Chondrocyte (in vitro differentiated cells): ENCODE measurements at places on chromosomes 11 and 22. TPM values are rescaled to one million over a fixed set of nuclear protein-coding genes. Genes with fewer than 3 reads are reported as not detected.

Gene FOLR1
- 0.20 TPM in 1 of 3 replicates, not detected in the others for total RNA-seq

Gene KCNJ11
- not detected in 3 replicates for total RNA-seq

Gene EHF
- not detected in 3 replicates for total RNA-seq

Gene SOX6
- total RNA-seq: 27.2 to 46.1 TPM (median 29.9 TPM) in 3 replicates

Gene SAA4
- total RNA-seq: not detected in 3 replicates

Gene PDE3B
- 0.31 to 0.47 TPM in 2 of 3 replicates, not detected in the other for total RNA-seq

Gene P2RX3
- total RNA-seq: not detected in 3 replicates

Gene TMPRSS5
- 0.33 to 0.92 TPM (median 0.37 TPM) in 3 replicates for total RNA-seq

Gene ART5
- 0.44 to 0.72 TPM (median 0.67 TPM) in 3 replicates for total RNA-seq

Gene TMEM191C
- total RNA-seq: 0.49 to 1.7 TPM (median 1.5 TPM) in 3 replicates

Gene ZNRD2
- 26.4 to 32.1 TPM (median 28.1 TPM) in 3 replicates for total RNA-seq

DNA sequence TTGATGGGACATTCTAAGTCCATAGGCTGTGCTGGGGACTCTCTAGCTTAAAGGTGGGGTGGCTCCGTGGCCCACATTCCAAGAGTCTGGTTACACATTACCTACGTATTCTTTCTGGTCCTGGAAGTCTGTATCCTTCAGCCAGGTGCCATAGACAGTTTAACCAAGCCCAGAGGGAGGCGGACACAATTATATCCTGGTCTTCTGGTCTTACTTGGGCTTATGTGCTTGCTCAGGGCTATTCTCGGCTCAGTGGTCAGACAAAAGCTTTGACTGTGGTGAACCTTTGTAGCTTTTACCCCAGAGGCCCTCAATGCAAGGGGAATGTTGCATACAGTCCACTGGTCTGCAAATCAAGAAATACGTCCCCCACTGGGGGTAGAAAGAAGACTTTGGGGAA is 3.4 kb upstream of the INCENP start:
- DNase-seq: no peak
- H3K27ac ChIP-seq: no peak overlapping the region
- H3K4me1 ChIP-seq: peaks cover 13% of the 10 kb centered on the region
- H3K4me3 ChIP-seq: no peak overlapping the region

DNA sequence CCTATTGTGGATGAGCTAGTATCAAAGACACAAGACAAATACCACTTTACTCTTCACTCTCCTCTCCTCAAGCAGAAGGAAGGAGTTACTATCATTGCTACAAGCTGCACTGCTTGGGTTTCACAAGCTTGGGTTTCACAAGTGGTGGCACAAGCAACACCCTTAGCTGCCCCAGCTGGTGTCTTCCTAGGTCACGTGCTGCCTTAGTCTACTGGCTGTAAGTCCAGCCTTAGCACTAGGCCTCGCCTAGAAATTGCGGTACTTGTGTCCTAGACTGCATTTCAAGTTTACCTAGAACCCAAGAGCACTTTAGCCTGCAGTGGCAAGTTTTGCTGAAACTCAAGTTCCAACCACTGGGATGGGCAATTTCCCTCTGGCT is 86.6 kb downstream of the EHF start:
- H3K4me1 ChIP-seq: no peaks in the 10 kb centered on the region
- no peak overlapping the region for H3K4me3 ChIP-seq
- H3K27ac ChIP-seq: no peak overlapping the region
- H3K36me3 ChIP-seq: peaks cover 38% of the 10 kb centered on the region

DNA sequence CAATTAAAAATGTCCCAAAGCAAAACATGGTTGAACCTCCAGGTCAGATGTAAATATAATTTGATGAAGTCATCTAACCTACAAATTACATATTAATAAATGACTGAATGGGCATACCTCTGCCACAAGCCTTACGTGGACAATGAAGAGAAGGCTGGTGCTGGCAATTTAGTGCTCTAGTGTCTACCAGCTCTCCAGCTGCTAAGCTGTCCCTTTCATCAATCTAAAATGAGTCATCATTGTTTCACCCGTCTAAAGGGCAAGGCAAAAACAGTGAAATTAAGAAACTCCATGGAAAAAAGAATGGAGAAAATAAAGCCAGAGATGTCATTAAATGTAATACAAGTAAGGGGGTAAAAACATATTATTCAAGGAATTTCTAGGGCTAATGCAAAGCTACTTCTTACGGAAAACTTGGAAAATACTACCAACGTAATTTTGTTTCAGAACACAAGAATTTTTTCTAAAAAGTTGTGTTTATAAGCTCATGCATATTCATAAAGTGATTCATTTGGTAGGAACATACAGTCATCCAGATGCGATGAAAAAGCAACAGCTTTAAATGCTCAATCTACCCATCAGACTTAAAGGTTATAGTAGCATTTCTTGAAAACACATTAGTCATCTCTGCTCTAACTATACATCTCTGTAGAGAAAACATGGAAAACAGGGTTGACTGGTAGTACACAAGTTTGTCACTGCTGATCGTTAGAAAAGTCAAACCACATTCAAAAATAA is 71.5 kb downstream of the SIK3 start:
- H3K36me3 ChIP-seq: no peaks in the 10 kb centered on the region
- no peak overlapping the region for H3K4me3 ChIP-seq
- no peaks in the 10 kb centered on the region for H3K27me3 ChIP-seq
- H3K4me1 ChIP-seq: peaks cover 18% of the 10 kb centered on the region

DNA sequence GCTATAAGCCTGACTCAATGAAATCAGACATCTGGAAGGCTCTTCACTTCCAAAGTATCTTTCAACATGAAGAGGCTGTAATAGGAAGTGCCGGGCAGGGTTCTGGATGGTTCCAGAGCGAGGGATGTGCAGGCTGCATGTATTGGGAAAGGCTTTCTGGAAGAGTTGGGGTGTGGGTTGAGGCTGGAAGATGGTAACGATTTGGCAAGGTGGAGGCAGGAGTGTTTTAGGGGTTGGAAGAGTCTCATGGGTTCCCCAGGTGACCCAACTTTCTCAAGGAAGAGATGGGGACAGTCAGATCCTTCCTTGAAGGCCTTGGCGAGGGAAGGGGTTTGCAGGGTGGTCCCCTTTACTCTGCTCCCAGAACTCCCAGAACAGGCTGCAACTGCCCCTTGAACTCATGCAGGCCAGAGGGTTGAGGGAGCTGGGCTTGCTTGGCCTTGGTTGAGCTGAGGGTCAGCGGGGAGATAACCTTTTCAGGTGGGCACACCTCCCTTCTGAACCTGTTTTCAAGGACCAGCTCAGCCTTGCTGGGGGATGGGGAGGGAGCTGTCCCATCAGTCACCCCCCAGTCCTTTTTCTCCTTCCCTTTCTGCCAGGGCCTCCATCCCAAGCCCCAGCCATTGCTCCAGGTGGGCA is 9.4 kb upstream of the POU2F3 start:
- no peak overlapping the region for H3K27ac ChIP-seq
- peaks cover 19% of the 10 kb centered on the region for H3K27me3 ChIP-seq
- H3K4me3 ChIP-seq: no peak overlapping the region
- DNase-seq: no peak

DNA sequence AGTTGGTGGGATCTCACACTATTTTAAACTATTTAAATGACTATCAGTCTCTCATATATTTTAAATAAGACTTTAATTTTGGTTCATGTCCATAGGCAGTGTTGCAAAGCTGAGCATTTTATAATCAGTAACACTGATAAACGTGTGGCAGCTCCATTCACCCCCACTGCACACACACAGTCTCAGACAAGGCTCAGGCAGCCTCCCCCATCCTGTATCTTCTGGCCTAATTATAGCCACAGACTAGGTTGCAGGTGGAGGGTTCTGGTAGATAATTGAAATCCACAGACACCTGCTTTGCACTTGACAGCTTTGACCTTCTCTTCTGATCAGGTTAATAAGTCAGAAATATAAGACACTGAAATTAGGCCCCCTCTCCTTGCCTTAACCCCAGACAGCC is 118.5 kb upstream of the LDLRAD3 start:
- H3K36me3 ChIP-seq: no peaks in the 10 kb centered on the region
- no peaks in the 10 kb centered on the region for H3K27me3 ChIP-seq
- no peak overlapping the region for H3K27ac ChIP-seq
- H3K4me1 ChIP-seq: peaks cover 14% of the 10 kb centered on the region

GRCh38 chr11:95567685-95568084 is 221.9 kb downstream of the FAM76B start:
- DNase-seq: no peak
- peaks cover 58% of the 10 kb centered on the region for H3K4me1 ChIP-seq
- H3K27ac ChIP-seq: peak overlapping the region; percentile 70
- H3K4me3 ChIP-seq: no peak overlapping the region
- H3K36me3 ChIP-seq: peaks cover 7% of the 10 kb centered on the region

GRCh38 chr11:48014917-48015316 is 34.6 kb downstream of the PTPRJ start:
- no peak overlapping the region for H3K4me3 ChIP-seq
- no peak overlapping the region for H3K27ac ChIP-seq
- no peaks in the 10 kb centered on the region for H3K36me3 ChIP-seq
- peaks cover 34% of the 10 kb centered on the region for H3K4me1 ChIP-seq

DNA sequence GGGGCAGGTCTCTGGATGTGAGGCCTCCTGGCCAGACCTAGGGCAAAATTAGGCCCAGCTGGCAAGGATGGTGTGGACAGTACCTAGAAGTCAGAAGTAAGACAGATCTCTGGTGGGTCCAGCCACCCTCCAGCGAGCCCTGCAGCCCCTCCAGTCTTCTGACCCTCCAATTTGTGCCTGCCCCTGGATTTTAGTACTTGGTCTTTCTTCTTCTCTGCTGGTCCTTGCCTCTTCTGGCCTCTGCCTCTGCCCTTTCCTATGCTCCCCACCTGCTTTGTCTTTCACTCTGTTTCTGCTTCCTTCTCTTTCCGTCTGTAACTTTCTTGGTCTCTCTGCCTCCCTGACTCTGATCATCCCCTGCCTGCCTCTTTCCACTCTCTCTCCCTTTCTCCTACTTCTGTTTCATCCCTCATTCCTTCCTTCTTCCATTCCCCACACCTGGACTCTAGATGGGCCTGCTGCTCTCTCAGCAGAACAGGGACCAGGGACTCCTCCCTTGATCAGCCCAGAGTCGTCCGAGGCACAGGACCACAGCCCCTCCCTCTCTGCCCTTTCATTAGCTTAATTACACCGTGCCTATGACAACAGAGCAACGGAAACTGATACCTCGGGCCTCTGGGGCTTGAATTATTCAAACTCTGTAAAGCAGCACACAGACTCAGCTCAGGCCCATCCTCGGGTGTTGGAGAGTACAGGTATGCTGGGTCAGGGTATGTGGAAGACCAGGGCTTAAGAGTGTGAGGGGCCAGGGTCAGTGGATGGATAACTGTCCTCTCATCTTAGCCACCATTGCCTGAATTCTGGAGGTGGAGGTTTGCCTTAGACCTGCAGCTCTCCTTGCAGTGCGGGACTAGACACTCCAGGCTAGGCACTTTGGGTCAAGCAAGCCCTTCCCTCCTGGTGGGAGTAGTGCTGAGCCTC is at the start of gene CHRNA10:
CHRNA10 (minus strand) TSS at position 51 of the 921 bp plus-strand sequence. CDS start 72 bp downstream, outside the sequence.
- H3K4me3 ChIP-seq: no peak within 1 kb of the TSS
- no peak for DNase-seq
- peak within 1 kb of the TSS; percentile 33 for H3K27ac ChIP-seq
- peaks cover 3% of the 10 kb centered on the region for H3K4me1 ChIP-seq
- no peaks in the 10 kb centered on the region for H3K27me3 ChIP-seq

DNA sequence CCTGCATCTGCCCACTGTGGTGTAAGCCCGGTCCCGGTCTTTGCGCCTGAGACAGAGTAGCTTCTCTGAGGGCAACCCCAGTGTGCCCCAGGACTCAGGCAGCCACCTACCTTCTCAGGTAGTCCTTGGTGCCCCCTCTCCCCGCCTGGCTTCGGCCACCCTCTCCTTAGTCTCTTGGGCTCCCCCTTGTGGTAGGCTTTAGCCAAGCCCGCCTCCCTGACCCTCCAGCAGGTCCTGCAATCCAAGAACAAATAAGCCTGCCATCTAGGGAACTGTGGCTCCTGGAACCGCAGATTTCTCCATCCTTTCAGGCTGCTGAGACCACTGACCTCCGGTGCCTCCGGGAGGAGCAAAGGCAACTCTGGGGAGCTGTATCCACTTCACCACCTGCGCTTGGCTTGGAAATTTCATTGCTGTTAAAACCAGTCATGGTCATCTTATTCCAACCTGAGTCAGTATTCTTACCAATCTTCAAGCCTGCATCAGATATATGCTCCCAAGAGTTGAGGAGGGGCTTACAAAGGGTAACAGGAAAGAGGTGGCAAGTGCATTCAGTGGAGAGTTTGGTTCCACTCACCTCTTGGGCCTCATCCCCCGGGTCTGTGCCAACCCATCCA is 52.8 kb upstream of the TENM4 start:
- no peak overlapping the region for H3K27ac ChIP-seq
- no peaks in the 10 kb centered on the region for H3K4me1 ChIP-seq
- no peak overlapping the region for H3K4me3 ChIP-seq
- DNase-seq: no peak
- no peaks in the 10 kb centered on the region for H3K36me3 ChIP-seq

GRCh38 chr11:3913921-3914320 is 58.5 kb downstream of the STIM1 start:
- no peaks in the 10 kb centered on the region for H3K36me3 ChIP-seq
- H3K4me1 ChIP-seq: peaks cover 4% of the 10 kb centered on the region
- H3K27ac ChIP-seq: no peak overlapping the region
- no peak for DNase-seq
- H3K27me3 ChIP-seq: no peaks in the 10 kb centered on the region
- H3K4me3 ChIP-seq: no peak overlapping the region

- H3K27me3 ChIP-seq: peaks cover 2% of the 10 kb centered on the region
- no peak for DNase-seq
- H3K4me3 ChIP-seq: no peak overlapping the region
- H3K27ac ChIP-seq: no peak overlapping the region
These were observed 836.0 kb downstream of the FAM181B start for GRCh38 chr11:81897639-81898038.

DNA sequence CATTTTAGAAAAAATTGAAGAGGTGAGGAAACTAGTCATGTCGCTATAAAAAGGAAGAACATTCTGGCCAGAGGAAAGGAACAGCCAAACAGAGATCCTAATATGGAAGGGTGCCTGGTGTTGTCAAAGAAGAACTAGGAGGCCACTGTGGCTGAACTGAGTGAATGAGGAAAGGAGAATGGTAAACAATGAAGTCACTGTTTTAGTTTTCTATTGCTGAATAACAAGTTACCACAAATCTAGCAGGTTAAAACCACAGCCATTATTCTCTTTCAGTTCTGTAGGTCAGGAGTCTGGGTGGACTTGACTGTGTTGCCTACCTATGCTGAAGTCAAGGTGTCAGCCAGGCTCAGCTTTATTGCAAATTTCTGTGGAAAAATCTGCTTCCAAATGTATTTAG is 549.3 kb upstream of the CCDC90B start:
- H3K4me3 ChIP-seq: no peak overlapping the region
- peaks cover 42% of the 10 kb centered on the region for H3K27me3 ChIP-seq
- H3K4me1 ChIP-seq: no peaks in the 10 kb centered on the region
- H3K27ac ChIP-seq: no peak overlapping the region
- H3K36me3 ChIP-seq: no peaks in the 10 kb centered on the region

- DNase-seq: no peak
- H3K36me3 ChIP-seq: peaks cover 3% of the 10 kb centered on the region
- H3K4me1 ChIP-seq: no peaks in the 10 kb centered on the region
- H3K4me3 ChIP-seq: no peak overlapping the region
These were observed 266.9 kb downstream of the KIRREL3 start for GRCh38 chr11:126733685-126734084.
